ENCODE measurements at places on chromosomes 2 and 18.
A peak's percentile ranks its signal among the peaks of the same experiment; 100 is the strongest.

- DNase-seq, result peak; percentile 75
These were observed 42.4 kb upstream of the FIGN start for GRCh38 chr2:163778045-163778781.

DNA sequence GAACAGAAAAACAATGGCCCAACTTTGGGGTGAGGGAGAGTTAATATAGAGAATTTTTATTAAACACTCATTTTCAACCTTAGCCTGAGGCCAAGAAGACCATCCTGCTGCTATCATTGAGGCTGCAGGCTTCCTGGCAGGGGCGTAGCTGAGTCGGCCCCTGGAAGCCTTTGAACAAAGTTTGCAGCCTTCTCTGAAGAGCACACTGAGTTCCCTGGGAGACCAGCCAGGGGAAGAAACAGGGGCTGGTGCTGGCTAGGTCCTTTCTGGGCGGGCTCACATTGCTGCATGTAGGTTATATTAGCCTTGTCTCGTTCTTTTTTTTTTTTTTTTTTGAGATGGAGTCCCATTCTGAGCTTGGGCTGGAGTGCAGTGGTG, 126.8 kb upstream of the HS6ST1 start:
- DNase-seq, result no peak

- no peak for DNase-seq
These were observed 222.1 kb upstream of the SMAD2 start for GRCh38 chr18:48152549-48152948.

DNA sequence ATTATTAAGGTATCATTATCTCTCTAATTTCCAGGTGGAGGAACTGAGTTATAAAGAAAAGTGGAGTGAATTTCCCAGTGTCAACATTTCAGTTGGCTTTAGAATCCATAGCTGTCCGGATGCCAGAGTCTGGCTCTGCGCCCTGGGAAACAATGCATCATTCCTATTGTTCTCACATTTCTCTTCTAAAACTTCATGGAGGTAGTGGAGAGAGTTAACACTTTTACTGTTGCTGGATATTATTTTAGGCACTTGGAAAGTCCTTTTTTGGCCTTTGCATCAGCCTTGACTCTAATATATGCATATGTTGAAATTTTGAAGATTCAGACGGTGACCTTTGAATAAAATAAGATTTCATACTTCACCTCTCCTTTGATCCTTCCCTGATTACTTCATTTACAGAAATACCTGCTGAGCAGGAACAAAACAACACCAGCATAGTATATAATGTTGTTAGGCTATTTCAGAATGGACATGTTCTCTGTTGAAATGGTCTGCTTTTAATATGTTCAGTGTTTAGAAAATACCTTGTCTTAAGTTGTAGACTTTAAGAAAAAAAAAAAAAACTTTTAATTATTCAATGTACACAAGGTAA, 148.8 kb downstream of the EPHA4 start:
- DNase-seq, result no peak

GRCh38 chr2:168430431-168430830, 25.6 kb upstream of the CERS6 start:
- no peak for DNase-seq

GRCh38 chr2:102540882-102541281, 67.9 kb downstream of the SLC9A4 start:
- no peak for DNase-seq

GRCh38 chr2:109513749-109514588, 99.8 kb downstream of the SEPTIN10 start:
- DNase-seq, result peak; percentile 63

DNA sequence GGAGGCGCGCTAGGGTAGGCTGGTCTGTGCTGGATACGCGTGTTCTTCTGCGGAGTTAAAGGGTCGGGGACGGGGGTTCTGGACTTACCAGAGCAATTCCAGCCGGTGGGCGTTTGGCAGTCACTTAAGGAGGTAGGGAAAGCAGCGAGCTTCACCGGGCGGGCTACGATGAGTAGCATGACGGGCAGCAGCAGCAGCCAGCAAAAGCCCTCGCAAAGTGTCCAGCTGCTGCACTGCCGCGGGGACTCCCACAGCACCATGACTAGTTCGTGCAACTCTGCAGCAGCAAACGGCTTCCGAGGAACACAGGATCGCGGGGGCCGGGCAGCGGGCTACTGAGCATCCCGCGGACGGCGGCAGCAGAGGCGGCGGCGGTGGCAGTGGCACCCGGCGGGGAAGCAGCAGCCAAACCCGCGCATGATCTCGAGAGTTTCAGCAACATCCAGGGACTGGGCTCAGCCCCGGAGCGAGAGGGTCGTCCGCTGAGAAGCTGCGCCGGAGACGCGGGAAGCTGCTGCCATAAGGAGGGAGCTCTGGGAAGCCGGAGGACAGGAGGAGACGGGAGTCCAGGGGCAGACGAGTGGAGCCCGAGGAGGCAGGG, 368 bp downstream of the TMEFF2 start:
- no peak for DNase-seq

GRCh38 chr2:128332091-128332634, 13.5 kb upstream of the HS6ST1 start:
- DNase-seq, result no peak

GRCh38 chr2:157334797-157335196, 9.2 kb upstream of the ERMN start:
- no peak for DNase-seq

- no peak for DNase-seq
These were observed 15.6 kb upstream of the ERBB4 start for GRCh38 chr2:212554233-212554632.

DNA sequence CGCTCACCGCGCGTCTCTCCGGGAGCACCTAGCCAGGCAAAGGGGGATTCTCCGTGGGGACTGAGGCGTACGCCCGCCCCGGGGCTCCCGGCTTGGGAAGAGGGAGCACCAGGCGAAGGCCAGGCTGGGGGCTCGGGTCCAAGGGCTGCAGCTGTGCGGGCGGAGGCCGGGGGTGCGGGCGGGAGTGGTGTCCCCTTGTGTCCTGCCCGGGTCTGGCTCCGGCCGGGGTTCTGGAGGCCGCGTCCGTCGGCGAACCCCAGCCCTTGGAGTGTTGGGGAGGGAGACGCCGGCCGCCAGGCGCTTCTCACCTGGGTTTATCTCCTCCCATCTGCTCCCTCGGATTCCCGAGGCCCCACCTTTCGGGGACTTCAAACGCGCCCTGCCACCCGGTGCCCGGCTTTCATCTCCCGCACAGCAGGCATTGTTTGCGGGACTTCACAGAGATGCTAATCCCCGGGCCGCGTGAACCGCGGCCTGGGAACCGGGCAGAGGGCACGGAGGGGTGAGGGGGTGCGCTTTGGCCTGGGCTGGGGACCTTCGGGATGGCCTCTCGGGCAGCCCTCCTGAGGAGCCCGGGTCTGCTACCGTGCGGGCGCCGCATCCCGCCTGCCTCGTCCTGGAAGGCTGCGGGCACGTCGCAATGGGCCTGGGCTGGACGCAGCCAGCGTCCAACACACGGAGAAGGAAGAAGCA, 5.0 kb upstream of the GBX2 start:
- DNase-seq, result no peak

- DNase-seq, result no peak
These were observed 171.1 kb upstream of the MC4R start for GRCh38 chr18:60543646-60544045.

DNA sequence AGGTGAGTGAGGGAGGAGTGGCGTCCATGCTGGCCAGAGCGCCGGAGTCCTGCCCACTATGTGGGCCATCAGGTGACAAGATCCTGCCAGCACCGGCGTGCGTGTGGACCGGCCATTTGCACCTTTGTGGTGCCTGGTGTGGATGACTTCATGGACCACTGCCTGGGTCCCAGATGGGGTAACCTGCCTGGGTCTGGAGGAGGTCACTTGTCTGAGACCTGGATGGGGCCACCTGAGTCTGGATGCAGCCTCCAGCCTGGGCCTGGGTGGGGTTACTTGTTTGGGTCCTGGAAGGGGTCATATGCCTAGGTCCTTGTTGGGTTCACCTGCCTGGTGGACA, 299.6 kb downstream of the NDUFA10 start:
- DNase-seq, result no peak

DNA sequence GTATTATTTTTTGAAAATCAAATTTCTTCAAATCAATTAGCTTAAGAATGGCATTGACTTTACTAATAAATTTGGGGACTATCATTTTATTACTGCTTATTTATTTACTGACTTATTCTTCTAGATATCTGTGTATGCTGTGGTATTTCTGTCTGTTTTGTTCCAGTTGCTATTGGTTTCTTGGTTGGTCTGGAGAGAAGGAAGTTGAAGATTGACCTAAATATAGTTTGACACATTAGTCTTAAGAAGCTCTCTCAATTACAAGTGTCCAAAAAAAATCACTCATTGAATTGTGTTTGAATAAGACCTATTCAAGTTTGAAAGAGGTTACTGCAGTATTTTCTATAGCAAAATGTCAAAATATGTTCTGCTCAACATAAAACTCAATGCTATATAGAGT, 153.3 kb upstream of the KYNU start:
- DNase-seq, result no peak

DNA sequence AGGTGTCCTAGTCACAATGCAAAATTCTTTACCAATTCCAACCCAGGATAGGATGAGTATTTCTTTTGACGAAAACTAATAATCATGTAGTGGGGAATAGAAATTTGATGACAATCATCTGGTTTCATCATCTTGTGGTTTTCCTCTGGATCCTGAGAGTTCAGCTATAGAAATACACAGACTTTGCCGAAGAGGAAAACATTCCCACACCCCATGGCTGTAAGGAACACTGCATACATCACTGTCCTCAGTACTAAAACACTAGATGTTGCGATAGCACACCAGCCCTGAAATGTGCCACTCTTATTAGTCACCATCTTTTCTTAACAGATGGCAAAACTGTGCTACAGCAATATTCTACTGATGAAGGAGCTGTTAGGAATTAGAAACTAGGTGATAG, 29.4 kb downstream of the CERKL start:
- peak; percentile 23 for DNase-seq

DNA sequence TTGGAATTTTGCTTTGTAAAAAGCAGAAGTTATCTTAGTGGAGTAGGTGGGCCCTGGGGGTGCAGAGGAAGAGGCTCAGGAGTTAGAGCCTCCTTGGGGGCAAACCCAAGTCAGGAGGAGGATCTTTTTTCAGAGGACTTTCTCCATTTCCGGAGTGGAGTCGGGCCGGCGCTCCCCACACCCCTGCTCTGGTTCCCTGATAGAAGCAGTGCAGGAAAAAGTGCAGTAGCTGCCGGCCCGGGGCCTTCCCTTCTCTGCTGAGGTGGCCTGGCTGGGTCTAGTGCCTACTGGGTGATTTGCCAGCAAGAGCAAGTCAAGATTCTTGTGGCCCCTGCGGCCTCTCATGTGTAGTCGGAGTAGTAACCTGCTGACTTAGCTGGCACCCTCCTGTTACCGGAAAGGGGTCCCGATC, 124.2 kb upstream of the HS6ST1 start:
- no peak for DNase-seq

DNA sequence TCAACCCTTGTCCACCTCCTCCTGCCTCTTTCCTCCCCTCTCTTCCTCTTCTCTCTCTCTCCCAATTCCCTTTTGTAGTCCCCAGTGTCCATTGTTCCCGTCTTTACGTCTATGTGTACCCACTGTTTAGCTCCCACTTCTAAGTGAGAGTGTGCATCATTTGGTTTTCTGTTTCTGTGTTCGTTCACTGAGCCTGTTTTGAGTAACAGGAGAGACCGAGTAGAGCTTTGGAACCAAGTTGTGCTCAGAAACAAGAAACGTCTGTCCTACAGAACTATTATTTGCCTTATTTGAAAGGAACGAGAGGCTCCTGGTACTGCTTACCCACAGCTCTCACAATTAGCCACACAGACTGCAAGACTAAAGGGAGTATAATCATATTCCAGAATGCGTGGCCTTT, 50.1 kb upstream of the MAPRE2 start:
- DNase-seq, result no peak

DNA sequence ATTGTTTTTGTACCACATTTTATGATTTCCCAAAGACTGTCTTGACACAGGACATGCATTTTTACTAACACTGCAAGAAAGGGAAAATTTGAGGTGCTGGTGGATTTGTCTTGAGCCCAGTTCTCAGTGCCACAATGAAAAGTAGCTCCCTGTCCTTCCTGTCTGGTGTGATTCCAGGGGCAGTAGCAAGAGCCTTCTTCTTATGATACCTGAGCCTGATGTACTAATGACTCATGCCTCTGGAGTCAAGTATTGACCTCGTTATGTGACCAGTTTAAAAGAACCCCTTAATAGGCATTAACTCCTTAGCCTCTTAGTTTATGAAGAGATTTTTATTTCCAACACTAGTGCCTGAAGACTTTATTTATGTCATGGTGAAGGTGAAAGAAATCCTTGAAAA, 728.6 kb downstream of the SLC4A3 start:
- DNase-seq, result no peak

- no peak for DNase-seq
These were observed 106.5 kb downstream of the SMC6 start for GRCh38 chr2:17646838-17647701.

- no peak for DNase-seq
These were observed 143.7 kb upstream of the SYT4 start for GRCh38 chr18:43420950-43421349.

DNA sequence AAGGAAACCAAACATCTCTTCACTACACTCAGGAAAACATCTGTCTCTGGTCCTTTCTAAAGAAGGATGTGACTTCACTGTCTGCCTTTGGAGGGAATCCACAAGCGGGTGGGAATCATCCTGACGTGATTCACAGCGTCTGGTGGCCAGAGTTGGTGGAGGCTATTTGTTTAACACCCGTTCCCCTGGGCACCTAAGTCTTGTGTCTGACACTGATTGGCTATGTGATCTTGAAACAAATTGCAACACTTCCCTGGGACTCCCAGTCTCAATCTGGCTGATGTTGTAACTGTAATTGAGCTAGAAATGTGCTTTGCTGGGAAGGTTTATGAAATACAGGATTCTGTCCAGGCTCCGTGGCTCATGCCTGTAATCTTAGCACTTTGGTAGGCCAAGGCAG, 28.8 kb upstream of the SIX3 start:
- DNase-seq, result no peak

GRCh38 chr2:9578467-9579235, 23.0 kb upstream of the ADAM17 start:
- DNase-seq, result no peak

DNA sequence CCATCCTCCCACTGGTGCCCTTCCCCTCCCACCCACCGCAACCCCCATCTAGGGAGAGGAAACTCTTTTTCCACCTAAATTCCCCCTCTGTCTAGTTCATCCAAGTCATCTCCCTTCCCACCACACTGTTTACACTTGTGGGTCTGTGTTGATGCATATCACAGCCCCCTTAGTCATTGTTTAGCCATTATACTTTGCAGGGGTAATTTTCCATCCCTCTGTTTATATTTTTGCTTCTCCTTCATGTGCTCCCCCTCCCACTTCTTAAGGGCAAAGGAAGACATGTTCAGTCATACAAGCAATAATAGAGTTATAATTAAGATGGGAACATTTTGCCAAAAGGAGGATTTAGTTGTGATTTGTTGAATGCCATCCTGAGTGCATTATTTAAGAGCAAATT, 187.8 kb upstream of the TNP1 start:
- DNase-seq, result no peak

DNA sequence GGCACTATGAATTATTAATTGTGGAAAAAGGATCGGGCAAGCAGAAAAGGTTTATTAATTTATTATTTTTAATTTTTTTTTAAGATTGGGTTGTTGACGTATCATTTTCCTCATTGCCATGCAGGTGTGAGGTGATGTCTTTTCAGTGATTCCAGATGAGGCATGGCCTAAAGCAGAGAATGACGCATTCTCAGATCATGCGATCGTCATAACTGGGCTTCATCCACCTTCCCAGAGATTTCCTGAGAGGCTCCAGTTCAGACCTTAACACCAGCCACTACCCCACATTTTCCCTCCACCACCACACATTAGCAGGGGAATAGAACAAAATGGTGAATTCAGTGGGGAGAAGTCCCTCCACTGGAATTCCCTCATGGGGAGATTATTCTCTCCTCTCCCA, 518.4 kb upstream of the SPHKAP start:
- DNase-seq, result no peak

- DNase-seq, result no peak
These were observed 525.4 kb downstream of the KCNJ3 start for GRCh38 chr2:155223781-155224406.
